ENCODE measurements at places on chromosomes 5 and 9.

- no peak for DNase-seq
Measured at GRCh38 chr9:89493181-89493580, 4.7 kb downstream of the SEMA4D start.

- DNase-seq, result no peak
Measured at GRCh38 chr9:79768194-79768593, 196.4 kb downstream of the TLE4 start.

- no peak for DNase-seq
Measured at GRCh38 chr5:176810687-176811501, 535 bp downstream of the UNC5A start.

DNA sequence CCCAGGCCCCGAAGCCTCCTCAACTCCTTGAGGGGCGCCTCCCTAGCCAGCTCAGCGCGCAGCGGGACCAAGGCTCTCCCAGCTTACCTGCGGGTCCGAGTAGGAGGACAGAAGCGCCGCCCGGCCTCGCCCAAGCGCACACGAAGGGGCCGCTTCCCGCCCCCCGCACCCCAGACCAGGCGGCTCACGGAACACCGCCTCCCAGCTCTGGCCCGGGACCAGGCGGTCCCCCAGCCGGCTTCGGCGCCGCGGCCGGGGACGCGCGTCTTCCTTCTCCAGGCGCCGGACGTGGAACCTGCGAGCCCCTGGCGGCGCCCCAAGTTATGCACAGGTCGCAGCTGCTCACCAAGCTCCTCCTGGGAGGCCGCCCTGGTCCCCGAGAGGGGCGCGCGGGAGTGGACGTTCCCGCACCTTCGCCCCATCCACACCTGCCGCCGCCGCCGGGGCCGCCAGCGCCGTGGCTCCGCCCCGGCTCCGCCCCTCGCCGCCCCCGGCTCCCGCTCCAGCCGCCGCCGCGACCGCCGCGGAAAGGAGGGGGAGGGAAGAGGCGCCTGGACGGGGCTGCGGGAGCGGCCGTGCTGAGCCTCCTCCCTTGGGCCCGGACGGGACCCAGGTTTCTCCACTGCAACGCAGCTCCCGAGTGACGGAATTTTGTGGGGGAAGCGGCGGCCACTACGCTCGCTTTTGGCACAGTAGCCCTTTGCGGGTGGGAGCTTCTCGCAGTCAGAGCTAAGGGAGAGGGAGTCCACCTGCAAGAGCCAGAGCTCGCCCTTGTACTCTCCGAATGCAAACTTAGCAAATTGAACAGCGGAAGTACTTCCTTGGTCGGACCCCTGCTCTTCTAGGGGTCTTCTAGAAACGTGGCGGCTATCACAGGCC is 77.5 kb upstream of the IFNE start:
- peak; percentile 39 for DNase-seq

DNA sequence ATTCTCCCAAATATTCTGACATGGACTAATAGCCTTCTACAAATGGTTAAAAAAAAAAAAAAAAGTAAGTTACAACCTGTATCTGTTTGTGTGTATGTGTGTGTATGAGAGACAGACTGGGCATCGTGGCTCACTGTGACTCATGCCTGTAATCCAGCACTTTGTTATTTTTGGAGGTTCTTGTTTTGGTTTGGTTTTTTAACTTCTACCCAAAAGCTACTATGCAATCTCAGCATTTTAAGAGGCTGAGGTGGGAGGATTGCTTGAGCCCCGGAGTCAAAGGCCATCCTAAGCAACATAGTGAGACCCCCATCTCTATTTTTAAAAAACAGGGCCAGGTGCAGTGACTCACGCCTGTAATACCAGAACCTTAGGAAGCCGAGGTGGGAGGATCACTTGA is 17.6 kb upstream of the HAVCR1 start:
- no peak for DNase-seq

GRCh38 chr9:132260846-132261245 is 93.9 kb downstream of the SETX start:
- no peak for DNase-seq

DNA sequence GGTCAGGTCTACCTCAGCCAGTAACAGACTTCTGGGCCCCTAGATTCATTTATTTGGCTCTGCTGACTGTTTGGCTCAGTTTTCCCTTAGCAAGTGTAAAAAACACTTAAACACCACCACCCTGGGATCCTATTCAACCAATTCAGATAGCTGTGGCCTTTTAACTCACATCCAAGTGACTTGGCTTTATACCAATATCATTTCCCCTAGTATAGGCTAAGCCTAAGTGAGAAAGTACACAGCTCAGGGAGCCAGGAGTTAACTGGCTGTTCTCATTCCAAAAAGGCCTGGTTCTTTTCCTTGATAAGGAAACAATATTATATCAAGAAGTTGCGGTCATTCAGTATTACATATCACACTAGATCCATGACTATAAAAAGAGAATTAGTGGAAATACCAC is 163.5 kb downstream of the ARL15 start:
- DNase-seq, result no peak

DNA sequence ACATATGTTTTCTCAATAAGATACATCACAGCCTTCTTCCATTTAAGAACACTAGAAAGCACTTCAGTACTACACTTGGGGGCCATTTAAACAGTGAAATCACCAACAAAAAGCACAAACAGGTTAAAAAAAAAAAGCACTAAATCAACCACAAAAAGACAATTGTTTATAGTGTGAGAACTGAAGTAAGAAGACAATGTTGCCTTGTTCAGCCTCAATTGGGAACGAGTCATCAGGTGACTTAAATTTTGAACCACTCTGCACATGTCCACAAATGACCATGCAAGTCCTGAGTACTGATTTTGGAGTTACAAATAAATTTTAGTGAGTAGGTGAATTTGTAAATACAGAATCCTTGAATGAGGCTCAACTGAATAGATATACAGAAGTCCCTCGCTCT is 37.2 kb upstream of the HNRNPA0 start:
- DNase-seq, result no peak

DNA sequence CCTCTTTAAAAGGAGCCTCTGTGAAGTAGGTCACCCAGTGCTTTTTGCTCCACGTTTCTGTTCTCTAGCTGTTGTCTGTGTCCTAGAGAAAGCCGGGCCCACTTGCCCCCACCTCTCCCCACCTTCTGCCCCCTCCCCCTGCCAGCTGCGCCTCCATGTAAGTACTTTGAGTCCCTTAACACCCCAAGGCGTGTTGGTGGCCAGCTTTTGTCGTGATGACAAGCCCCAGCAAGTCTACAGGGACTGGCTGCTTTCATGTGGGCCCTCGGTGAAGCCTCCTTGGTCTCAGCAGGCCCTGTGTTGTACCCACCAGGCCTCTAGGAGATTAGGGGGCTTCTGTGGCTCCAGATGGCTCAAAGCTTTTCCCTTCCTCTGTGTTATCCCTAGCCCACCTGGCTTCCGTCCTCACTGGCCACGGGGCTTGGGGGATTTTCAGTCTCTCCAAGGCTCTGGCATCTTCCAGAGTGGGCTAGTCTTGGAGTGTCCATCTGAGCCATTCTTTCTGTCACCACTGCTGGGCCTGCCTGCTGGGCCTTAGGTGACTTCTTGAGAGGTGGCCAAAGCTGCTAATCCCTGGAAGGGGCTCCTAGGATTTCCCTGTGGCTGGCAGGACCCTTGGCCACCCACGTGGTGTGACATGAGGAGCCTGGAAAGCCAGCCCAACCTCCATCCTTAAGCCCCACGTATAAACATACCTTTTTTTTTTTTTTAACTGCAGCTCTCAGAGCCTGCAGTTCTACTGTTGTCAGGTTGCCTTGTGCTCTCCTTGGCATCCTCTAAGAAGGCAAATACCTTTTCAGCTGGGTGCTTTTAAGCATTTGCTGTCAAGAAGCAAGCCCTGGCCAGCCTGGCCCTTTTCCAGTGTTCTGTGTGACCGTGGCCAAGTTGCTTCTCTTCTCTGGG is 1.1 kb upstream of the NDST1 start:
- DNase-seq, result no peak

DNA sequence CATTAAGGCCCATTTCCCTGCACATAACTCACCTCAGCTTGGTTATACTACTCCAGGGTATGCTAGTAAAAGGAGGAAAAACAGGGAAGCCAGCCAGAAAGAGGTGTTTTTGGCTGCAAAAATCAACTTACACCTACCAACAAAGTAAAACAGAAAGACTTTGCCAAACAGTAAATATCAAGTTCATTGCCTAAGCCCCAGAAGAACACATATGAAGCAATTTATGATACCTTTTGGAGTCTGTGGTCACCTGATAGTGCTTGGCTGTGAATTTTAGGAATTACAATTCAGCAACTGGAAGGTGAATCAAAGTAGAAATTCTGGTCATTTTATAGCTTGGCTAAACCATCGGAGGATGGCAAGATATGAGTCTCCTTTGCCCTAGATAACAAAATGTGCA is 463.7 kb upstream of the CLINT1 start:
- no peak for DNase-seq

DNA sequence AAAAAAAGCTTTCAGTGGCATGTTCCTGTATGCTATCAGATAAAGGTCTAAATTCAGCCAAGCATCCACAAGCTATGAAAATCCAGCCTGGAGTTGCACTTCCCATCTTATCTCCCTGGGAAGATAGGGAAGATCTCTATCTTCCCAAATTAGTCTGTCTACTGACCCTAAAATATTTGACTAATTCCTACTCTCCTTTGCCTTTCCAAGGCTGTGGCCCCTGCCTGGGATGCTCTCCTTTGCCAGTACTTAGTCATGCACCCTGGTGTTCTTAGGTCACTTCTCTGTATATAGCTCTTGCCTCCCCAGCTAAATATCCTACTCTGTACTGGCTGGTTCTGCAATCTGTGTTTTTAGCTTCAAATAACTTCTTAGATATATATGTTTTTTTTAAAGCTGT is 44.0 kb upstream of the PLPP1 start:
- no peak for DNase-seq

GRCh38 chr5:40233268-40233667 is 446.4 kb upstream of the PTGER4 start:
- DNase-seq, result no peak

DNA sequence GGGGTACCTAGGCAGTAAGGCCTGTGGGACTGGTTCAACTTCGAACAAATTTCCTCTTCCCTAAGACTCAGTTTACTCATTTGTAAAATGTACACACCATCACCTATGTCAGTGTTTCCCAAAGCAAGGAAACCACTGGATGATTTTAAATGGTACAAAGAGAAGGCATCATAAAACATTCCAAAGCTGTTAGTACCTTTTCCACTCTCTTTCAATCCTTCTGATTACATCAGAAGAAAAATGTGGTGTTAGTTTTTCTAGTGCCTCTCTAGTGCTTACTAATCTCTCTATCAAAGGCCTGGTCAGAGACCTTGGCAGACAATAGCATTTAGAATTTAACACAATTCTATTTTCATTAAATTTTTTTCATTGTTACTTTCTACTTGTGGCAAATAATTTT is 18.1 kb downstream of the NR6A1 start:
- DNase-seq, result no peak

GRCh38 chr9:115495052-115495635 is 377.2 kb upstream of the TNC start:
- DNase-seq, result no peak

- DNase-seq, result no peak
Measured at GRCh38 chr5:153094333-153094732, 396.1 kb upstream of the GRIA1 start.

DNA sequence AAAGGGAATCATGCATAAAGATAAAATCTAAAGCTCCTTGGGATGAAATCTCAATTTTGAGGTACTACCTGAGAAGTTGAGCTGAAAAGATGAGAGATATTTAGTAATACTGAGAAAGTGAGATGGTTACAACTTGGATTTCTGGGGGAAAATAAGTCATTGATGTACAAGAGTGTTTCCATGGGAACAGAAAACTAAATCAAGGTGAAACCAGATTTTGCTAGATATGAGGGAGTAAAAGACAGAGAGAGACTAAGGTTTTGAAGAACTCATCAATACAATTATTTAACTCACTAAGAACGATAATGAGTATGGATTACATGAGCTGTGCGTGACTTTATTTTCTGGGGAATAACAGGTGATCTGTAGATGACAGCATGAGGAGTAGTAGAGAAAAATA is 10.2 kb upstream of the ST8SIA4 start:
- no peak for DNase-seq

DNA sequence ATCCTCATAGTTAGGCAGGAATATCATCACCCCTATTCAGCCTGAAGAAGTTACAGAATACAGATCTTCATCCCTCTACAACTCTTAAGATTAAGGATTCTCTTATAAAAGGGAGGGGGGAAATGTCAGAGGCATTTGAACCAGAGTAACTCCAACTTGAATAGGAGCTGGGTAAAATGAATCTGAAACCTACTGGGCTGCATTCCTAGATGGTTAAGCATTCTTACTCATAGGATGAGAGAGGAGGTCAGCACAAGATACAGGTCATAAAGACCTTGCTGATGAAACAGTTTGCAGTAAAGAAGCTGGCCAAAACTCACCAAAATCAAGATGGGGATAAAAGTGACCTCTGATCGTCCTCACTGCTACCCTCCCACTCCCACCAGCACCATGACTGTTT is 14.4 kb downstream of the FREM1 start:
- DNase-seq, result no peak

DNA sequence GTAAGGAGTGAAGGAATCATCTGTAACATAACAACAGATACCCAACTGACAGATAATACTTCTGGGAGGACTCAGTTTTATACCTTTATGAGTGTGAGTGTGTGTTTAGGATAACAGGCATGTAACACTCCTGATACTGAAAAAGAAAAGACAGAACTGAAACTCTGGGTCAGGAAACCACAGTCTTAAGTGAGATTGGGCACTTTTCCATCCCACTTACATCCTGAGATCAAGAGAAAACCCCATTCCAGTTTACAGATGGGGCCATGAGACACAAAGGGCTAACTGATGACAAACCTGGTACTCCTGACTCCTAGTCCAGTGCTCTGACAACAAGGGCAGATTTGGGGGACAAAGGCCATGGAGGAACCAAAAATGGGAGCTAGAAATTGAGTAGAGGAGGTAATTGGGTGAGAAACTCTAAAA is 18.0 kb downstream of the IL5 start:
- no peak for DNase-seq

DNA sequence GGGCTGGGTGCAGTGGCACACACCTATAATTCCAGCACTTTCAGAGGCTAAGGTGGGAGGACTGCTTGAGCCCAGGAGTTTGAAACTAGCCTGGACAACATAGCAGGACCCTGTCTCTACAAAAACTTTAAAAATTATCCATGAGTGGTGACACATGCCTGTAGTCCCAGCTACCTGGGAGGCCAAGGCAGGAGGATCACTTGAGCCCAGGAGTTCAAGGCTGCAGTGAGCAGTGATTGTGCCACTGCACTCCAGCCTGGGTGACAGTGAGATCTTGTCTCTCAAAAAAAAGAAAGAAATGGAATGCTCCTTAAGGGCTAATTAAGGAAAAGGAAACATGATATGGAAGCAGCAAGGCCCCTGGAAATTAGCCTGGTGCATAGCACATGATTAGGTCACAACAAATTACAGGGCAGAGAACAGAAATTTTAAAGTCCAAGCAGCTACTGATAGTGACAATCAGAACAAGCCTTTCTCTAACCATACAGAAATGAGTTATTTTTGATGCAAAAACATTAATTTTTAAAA is 19.5 kb downstream of the ANKH start:
- DNase-seq, result no peak

GRCh38 chr5:68383888-68384310 is 168.3 kb downstream of the PIK3R1 start:
- DNase-seq, result no peak

- no peak for DNase-seq
Measured at GRCh38 chr5:123871373-123871772, 359.4 kb downstream of the CSNK1G3 start.

All from central memory CD4-positive, alpha-beta T cell (primary cell).